ENCODE measurements at places on chromosomes 12 and 14.

- no peak for DNase-seq
Measured at GRCh38 chr14:31337331-31337730, 83.0 kb downstream of the HEATR5A start.

DNA sequence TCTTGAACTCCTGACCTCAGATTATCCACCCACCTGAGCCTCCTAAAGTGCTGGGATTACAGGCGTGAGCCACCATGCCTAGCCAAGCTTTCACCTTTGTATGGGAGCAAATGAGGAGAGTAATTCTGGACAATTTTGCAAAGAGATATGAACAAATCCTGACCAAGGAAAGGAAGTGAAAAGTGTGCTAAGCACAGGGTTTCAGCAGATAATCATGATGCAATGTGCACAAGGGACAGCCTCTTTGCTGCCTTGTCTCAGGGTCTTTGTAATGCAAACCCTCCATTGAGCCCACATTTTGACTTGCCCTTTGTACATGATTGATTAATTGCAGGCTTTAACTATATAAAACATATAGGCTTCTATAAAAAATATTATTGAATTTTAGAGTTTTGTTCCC lies 9.2 kb upstream of the PYGL start:
- DNase-seq = no peak

DNA sequence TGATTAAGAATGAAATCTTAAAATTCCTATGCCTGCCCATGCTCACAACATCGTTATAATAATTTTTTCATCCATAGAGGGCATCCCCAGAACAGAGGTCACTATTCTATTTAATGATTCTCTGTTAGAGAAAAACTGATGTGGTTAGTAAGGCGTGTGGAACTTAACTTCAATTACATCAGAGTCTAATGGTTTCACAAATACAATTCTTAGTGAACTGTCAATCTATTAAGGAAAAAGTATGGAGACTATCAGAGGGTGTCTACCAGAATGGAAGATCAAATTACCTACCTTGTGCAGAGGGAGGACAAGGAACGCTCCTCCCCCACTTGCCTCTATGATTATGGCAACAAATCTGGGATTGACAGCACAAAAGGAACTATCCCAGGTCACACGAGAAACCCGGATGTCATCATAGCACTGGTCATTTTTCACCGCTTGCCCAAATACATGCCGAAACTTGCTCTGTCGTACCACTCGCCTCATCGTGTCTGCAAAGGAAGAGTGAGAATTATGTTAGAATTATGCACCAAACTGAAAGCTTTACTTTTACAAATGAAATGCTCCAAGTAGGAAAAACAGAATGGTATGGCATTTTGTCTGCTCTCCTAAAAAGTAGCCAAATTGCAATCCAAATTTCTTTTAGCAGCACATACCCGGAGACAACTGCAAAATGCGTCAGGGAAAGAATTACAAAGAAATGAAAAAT lies 30.3 kb downstream of the CORO1C start:
- no peak for DNase-seq

- DNase-seq = no peak
Measured at GRCh38 chr14:96252999-96253539, 2.9 kb upstream of the BDKRB1 start.

DNA sequence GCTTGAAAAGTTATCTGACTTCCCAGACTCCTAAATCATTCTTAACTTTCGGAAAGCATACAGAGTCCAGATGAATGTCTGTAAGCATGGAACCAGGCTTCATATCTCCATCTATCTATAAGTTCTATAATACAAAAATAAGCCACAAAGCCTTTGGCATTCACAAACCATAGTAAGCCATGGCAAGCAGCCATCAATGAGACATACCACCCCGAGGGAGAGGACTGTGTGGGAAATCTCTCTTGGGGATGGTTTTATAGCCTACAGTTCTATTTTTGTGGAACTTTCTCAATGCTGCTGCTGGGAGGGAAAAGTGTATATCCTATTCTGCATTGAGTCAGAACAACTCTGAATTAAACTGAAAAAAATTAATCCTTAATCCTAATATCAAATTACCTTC lies 20.4 kb downstream of the EGLN3 start:
- DNase-seq = no peak

DNA sequence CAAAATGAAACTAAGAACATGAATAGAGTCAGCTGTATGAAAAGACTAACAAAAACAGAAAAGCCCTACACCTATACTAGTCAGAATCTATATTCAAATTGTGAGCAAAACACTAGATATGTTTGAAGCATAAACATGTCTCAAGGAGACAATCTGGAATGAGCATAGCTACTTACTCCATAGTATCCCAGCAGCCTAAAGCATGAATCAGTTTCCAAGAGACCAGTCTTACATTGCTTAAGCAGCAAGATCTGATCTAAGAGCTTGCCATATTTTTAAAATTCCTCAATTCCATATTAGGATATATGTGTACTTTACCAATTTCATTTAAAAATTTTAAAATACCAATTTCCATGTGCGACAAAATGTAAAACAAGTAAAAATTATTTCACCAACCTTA lies 7.7 kb downstream of the CAPS2 start:
- no peak for DNase-seq

- no peak for DNase-seq
Measured at GRCh38 chr12:13198241-13198640, 1.7 kb downstream of the EMP1 start.

DNA sequence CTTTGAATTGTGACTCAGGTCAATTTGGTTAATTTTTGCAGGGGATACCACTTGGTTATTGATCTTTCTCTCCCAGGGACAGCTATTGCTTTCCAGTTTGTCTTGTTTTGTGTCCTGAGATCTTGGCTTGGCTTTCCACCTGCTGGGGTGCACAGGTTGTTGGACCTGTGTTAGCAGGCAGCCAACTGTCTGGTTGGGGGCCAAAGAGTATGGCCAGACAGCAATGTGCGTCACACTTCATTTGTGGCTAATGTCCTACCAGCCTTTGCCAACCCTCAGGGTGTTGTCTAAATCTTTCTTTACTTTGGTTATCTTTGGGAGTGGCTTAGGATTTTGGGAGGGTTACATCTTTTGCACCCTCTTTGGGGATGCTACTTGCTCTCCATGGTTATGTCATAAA lies 494.9 kb upstream of the ATP2B1 start:
- no peak for DNase-seq

DNA sequence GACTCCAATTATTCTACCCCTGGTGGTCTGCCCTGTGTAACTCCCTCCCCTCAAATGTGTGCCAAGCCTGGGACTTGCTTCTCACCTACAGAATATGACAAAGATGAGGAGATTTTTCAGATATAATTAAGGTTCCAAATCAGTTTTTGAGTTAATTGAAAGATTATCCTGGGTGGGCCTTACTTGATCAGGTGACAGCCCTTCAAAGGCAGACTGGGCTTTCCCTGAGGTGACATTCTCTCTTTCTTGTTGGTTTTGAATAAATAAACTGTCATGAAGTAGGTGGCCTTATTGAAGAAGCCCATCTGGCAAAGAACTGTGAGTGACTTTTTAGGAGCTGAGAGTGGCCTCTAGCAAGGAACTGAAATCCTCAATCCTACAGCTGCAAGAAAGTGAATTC lies 106.0 kb downstream of the BRMS1L start:
- no peak for DNase-seq

DNA sequence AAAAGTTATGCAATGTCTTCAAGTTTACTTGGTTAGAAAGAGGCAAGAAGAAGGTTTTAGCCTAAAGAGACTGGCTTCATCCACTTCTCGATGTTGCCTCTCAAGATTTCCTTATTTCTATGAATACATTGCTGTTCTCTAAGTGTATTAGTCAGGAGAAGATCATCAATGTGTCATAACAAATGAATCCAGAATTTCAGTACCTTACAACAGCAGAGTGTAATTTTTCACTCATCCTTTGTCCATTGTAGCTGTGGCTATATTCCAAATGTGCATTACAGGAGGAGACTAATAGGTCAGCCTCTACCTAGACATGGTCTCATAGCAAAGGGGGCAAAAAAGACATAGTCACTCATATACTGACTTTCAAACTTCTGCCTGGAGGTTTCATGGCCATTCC lies 579.1 kb downstream of the PRKD1 start:
- DNase-seq = no peak

DNA sequence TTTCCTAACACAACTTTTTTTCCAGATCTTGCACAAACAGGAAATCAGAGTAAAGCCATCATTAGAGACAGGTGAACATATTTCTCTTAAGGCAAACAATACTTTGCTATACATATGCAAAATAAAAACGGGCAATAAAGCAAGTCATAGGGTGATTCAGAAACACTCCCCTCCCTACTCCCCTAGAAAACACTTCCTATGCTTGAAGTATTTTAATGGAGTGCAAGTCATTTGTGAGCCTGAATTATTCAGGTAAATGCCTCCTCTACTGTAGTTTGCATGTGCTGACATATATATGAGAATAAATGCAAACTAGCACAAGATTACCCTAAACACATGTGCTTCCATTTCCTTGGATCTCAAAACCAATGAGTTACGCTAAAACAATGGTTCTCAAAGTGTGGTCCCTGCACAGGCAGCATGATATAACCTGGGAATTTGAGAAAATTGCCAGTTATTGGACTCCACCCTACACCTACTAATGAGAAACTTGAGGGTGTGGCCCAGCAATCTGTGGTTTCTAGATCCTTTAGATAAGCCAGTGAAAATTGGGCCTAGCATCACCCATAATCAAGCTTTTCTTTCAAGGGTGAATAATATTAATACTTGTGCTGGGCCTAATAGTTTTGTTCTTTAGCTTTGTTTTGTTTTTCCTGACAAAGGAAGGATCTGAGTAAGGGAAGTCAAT lies 159.7 kb upstream of the BMP4 start:
- no peak for DNase-seq

DNA sequence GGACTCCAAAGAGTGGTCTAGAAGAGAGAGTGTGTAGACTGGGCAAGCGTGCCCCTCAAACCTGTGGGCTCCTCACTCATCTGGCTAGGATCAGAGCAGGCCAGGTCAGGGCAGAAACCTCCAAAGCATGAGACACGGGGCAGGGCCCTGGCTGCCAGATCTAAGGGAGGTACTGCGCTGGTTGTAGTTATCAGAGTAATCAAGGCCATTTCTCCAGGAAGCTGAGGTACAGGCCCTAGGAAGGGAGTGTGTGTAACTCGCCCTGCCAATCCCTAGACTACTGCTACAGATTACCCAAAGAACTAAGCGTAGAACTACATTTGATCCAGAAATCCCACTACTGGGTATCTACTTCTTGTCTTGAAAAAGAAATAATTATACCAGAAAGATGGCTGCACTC lies 84.5 kb downstream of the SSPN start:
- DNase-seq = no peak

GRCh38 chr12:85955127-85955526 lies 81.0 kb downstream of the NTS start:
- no peak for DNase-seq

DNA sequence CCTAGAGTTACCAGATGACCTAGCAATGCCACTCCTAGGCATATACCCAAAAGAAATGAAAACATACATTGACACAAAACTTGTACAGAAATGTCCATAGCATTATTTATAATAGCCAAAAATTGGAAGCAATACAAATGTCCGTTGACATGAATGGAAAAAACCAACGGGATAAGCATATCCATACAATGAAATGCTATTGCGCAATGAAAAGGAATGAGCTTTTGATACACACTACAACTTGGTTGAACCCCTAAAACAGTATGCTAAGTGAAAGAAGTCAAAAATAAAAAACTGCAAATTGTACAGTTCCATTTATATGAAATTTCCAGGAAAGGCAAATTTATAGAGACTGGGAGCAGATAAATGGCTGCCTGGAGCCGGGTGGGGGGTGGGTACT lies 90.6 kb upstream of the G2E3 start:
- DNase-seq = no peak

DNA sequence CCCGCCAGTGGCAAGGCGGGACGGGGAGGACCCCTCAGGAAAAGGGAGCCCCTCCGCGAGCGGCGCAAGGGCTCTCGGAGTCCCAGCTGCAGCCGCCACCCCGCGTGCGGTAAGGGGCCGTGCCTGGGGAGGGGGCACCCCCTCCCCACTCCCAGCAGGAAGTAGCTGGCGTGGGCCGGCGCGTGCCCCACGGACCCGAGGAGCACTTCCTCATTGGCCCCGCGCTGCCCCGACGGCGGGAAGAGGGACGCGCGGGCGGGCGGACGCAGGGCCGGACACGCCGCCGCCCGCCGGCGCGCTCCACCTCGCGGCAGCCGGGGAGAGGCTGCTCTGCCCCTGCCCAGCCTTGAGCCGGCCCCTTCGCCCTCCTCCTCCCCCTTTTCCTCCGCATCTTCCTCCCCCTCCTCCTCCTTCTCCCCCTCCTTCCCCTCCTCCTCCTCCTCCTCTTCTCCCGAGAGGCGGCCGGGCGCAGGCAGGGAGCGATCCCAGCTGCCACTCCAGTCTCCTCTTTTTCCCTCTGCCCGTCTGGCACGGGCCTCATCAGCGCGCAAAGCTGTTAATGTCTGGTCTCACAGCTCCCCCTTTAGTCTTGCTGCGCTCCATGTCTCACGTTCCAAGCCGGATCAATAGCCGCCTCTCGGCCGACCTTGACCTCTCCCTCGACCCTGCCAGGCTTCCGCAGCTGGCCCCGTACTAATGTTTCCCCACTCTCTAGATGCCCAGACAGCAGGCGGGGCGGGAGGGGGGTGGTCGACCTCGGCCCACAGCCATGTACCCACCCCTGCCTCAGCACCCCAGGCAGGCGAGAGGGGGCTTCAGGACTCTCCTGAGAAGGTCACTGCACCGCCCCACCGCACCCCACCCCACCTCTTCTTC lies 2.6 kb upstream of the BCL11B start:
- peak; percentile 91 for DNase-seq

DNA sequence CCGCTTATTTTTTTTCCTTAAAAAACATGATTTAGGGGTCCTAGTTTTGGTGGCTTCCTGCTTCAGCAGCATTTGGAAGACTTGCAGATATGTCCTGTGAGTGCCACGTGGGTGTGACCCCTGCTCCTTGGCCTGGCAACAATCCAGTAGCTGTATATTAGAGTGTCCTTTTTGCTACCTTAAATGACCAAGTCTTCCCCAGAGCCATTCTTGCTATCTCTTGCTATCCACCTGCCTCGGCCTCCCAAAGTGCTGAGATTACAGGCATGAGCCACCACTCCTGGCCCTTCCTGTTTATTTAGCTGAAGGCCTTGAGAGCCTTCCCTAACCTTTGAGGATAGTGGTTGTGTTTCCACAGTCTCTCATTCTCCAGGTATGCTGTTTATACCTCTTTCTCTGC lies 17.0 kb downstream of the TPCN1 start:
- no peak for DNase-seq

GRCh38 chr14:82855912-82856391 lies 1322.3 kb upstream of the SEL1L start:
- peak; percentile 16 for DNase-seq

- DNase-seq = no peak
Measured at GRCh38 chr14:55074662-55075061, 23.2 kb downstream of the MAPK1IP1L start.

All from small intestine (tissue), 16 donors.